ENCODE measurements at places on chromosomes 6 and 20. TPM values are rescaled to one million over a fixed set of nuclear protein-coding genes. Genes with fewer than 3 reads are reported as not detected.

DNA sequence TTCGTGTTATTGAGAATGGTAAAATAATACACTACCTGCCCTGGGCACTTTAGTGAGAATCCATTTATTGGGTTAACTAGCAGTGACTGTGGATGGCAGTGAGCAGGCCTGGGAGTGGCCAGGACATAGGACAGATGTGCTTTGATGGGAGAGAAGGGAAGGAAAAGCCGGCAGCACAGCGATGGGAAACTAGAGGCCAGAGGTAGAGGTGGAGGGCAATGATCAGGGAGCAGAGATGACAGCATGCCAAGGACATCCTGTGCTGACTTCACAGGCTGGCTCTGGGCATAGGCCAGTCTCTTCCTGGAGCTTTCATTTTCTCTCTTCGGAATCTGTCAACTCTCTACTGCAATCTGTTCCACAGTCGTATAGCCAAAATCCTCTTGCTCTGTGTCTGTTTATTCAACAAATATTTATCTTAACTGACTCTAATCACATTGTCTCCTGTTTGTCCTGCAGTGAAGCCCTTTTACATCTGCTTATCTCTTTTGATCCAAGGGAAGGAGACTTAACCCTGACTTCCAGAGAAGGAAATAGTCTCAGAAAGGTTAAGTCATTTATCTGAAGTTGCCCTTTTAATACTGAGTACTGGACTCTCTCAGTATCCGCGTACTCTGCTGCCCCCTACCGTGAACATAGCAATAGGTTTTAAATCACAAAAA lies 18.4 kb upstream of the MMP24 start:
- H3K27me3 ChIP-seq, result no peaks in the 10 kb centered on the region
- H3K27ac ChIP-seq, result no peak overlapping the region
- H3K4me3 ChIP-seq, result no peak overlapping the region
- no peaks in the 10 kb centered on the region for H3K36me3 ChIP-seq

DNA sequence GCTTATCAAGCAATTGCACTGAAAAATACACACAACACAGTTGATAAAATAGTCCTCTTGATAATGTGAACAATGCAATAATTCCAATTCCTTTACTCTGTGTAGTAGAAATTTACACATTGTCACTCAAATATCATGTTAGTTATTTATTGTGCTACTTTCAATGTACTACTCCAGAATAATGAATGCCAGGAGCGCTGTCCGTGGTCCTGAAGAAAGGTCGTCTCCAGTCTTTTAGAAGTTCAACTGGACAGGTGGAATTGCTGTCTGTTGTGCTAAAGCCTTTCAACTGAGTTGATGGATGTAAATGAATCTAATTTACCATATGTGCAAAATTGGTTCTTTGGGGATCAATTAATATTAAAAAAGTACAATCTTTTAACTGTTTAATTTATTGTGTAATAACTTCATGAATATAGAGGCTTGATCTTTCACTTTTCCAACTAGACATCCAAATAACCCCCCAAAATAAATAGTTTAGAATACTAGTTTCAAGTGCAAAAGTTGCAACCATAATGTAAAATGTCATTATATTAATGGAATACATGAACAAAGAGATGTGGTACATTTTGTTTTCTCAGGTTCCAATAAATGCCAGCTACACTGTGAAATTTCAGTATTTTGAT lies 3.2 kb downstream of the GRIK2 start:
- peak; percentile 46 for DNase-seq
- H3K36me3 ChIP-seq, result no peaks in the 10 kb centered on the region
- H3K4me1 ChIP-seq, result peaks cover 7% of the 10 kb centered on the region
- H3K4me3 ChIP-seq, result no peak overlapping the region
- H3K27ac ChIP-seq, result no peak overlapping the region

DNA sequence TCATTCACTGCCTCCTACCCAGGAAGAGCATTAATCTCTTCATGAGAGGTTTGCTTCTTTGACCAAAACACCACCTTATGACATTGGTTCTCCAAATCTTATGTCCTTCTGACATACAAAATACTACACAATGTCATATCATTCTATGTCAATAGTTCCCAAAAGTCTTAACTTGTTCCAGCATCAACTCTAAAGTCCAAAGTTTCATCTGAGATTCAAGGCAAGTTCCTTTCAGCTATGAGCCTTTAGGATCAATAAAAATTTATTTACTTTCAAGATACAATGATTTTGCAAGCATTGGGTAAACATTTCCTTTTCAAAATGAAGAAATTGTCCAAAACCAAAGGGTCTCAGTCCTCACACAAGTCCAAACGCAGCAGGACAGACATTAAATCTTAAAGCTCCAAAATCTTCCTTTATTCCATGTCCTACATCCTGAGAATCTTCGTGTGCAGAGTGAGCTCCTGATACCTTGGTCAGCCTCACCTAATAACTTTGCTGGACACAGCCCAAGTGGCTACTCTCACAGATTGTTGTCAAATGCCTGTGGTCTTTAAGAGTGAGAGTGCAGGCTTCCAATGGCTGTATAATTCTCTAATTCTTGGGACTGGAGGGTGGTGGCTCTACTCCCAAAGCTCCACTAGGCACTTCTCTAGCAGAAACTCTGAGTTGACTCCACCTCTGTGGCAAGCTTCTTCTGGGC lies 1668.2 kb downstream of the HACE1 start:
- H3K27me3 ChIP-seq, result no peaks in the 10 kb centered on the region
- no peak overlapping the region for H3K27ac ChIP-seq
- H3K4me1 ChIP-seq, result no peaks in the 10 kb centered on the region
- H3K4me3 ChIP-seq, result no peak overlapping the region
- no peak for DNase-seq

PSMB1 gene
- total RNA-seq, result 245 TPM

SCAF8 gene
- total RNA-seq, result 78.5 TPM

Measured in H9 (cell line).